ENCODE measurements at places on chromosomes 3 and 15. TPM values are rescaled to one million over a fixed set of nuclear protein-coding genes. Genes with fewer than 3 reads are reported as not detected.

IQSEC1 gene
- total RNA-seq = 11.8 TPM

SLC51A gene
- total RNA-seq = not detected

FMN1 gene
- 27.7 TPM for total RNA-seq

KCNMB3 gene
- total RNA-seq = 1.5 TPM

EPHB1 gene
- 0.50 TPM for total RNA-seq

THBS1 gene
- 631 TPM for total RNA-seq

GASK1A gene
- 1.8 TPM for total RNA-seq

OR5K1 gene
- not detected for total RNA-seq

PLIN1 gene
- total RNA-seq = 0.51 TPM

TMEM207 gene
- not detected for total RNA-seq

CELSR3 gene
- 2.1 TPM for total RNA-seq

CHST13 gene
- total RNA-seq = under 0.01 TPM

NDUFAF3 gene
- 71.1 TPM for total RNA-seq

KLHL6 gene
- total RNA-seq = not detected

ZNF860 gene
- total RNA-seq = under 0.01 TPM

SCAANT1 gene
- total RNA-seq = 1.7 TPM

C3orf49 gene
- not detected for total RNA-seq

EPB42 gene
- not detected for total RNA-seq

UPK1B gene
- not detected for total RNA-seq

HCN4 gene
- not detected for total RNA-seq

ACKR2 gene
- under 0.01 TPM for total RNA-seq

ZNF80 gene
- total RNA-seq = not detected

CLRN1 gene
- not detected for total RNA-seq

ACOX2 gene
- 20.5 TPM for total RNA-seq

DUOXA2 gene
- total RNA-seq = not detected

AQR gene
- 18.2 TPM for total RNA-seq

FAM81A gene
- 0.33 TPM for total RNA-seq

ATP8B4 gene
- total RNA-seq = 19.5 TPM

DISP2 gene
- 0.26 TPM for total RNA-seq

AGBL1 gene
- not detected for total RNA-seq

SLC2A2 gene
- total RNA-seq = not detected

CD80 gene
- total RNA-seq = under 0.01 TPM

GOLGA6L22 gene
- not detected for total RNA-seq

DPP8 gene
- total RNA-seq = 41.1 TPM
